ENCODE measurements at places on chromosomes 7 and 10.

DNA sequence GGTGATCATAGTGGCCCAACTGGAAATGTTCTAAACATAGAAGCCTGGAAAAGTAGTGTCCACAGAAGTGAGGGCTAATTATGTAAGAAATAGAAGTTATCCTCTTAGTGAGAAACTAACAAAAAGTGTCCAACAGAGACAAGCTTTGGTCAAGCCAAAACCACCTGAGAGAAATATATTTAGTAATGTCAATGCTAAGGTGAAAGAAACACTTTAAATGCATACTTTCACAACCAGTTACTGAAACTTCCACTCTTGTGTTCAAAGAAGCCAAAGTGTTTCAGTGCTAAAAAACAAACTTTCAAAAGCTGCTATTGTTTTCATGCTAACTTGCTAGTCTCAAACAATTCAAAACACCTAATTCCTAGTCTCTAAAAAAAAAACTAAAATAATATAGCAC is 18.1 kb downstream of the RAB11FIP2 start:
- DNase-seq: no peak

DNA sequence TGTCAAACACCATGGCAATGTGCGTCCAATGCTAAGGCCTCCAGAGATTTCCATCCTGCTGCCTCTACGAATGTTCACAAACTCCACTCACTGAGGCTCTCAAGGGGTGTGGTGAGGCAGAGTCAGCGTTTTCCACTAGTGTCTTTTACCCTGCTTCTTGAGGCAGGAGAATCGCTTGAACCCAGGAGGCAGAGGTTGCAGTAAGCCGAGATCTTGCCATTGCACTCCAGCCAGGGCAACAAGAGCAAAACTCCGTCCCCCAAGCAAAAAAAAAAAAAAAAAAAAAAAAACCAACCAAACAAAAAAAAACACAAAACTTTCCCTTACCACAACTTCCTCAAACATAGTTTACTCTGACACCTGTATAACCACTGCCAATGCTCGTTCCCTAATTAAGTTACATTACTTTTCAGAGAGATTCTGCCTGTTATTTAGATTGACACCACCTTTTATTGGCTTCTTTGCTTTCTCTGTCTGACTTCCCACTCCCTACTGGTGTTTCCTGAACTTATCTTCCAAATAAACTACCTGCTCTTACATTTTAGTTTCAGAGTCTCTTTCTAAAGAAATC is 102.1 kb upstream of the ZNF746 start:
- peak; percentile 74 for DNase-seq

DNA sequence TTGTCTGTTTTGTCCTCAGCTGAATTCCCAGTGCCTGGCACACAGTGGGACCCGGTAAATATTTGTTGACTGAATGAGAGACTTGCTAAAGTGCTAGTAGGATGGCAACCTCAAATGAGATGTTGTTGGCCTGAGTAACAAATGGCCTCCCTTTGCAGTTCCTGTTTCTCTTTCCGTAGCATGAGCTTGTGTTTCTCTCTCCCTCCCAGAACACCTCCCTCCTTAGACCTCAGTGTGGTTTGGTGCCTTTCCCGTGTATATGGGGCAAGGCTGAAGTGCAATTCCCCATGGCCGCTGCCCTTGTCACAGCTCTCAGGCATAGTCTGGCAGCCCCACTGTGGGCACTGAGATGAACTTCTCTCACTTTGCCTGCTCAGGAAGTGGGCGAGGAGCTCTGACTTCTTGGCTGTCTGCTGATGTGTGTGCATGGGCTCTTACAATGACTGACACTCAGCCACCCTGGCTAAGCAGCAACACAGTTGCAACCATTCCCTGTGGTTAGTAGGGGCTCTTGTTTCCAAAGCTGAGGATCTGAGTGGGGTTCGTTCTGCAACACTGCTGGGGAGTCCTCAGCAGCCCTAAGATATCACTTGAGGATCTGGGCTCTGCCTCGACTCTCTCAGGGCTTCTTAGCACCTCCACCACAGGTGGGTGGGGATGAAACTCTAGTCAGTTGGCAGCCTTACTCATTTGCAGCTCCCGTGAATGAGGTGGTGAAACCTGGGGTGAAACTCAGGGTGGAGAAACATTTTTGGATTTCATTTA is 136.1 kb downstream of the ICA1 start:
- DNase-seq: peak; percentile 65

GRCh38 chr10:98402478-98402877 is 12.5 kb downstream of the PYROXD2 start:
- no peak for DNase-seq

DNA sequence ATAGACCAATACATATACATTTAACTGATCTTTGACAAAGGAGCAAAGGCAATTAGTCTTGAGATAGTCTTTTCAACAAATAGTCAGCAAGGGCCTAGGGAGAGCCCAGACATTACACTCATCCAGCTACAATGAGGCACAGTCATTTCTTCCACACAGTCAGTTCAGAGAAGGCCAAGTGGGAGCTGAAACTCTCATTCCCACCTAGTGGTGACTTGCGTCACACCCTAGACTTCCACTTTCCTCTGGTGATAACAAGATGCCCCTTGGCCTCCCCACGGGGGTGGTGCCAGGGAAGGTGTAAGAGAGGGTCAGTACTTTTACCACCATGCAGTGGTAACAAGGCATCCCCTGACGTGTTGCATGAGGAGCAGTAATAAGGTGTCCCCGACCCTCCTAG is 8.0 kb downstream of the FRMPD2 start:
- DNase-seq: no peak

GRCh38 chr7:27994639-27995038 is 186.0 kb downstream of the JAZF1 start:
- DNase-seq: no peak

GRCh38 chr7:135855846-135856245 is 107.2 kb upstream of the FAM180A start:
- no peak for DNase-seq

GRCh38 chr7:70893971-70894715 is 237.8 kb upstream of the GALNT17 start:
- no peak for DNase-seq

- no peak for DNase-seq
Observed at GRCh38 chr7:3217166-3217565, 83.9 kb upstream of the SDK1 start.

GRCh38 chr10:89090756-89091445 is 100.3 kb downstream of the FAS start:
- DNase-seq: no peak

GRCh38 chr10:51260376-51260775 is 186.1 kb downstream of the PRKG1 start:
- no peak for DNase-seq

GRCh38 chr10:12050528-12050927 is 7.9 kb upstream of the UPF2 start:
- DNase-seq: no peak

DNA sequence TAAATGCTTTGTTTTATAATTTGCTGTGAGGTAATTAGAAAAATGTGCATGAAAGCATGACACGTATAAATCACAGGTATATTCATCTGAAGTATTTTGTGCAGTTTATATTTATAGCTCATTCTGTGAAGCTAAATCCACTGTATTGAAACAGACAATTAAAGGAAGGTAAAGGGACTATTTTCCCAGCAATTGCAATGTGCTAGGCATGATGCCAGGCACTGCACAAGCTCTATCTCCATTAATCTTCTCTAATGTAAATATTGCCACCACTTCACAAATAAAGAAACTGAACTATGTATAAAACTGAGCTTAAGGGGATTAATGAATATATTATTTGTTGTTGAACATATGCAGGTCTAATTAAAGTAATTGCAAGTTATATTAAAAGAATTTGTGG is 1012.5 kb downstream of the NRG3 start:
- no peak for DNase-seq

GRCh38 chr7:116224492-116225098 is 14.3 kb downstream of the TES start:
- no peak for DNase-seq

GRCh38 chr7:76191783-76192240 is 9.9 kb upstream of the SRRM3 start:
- DNase-seq: no peak

DNA sequence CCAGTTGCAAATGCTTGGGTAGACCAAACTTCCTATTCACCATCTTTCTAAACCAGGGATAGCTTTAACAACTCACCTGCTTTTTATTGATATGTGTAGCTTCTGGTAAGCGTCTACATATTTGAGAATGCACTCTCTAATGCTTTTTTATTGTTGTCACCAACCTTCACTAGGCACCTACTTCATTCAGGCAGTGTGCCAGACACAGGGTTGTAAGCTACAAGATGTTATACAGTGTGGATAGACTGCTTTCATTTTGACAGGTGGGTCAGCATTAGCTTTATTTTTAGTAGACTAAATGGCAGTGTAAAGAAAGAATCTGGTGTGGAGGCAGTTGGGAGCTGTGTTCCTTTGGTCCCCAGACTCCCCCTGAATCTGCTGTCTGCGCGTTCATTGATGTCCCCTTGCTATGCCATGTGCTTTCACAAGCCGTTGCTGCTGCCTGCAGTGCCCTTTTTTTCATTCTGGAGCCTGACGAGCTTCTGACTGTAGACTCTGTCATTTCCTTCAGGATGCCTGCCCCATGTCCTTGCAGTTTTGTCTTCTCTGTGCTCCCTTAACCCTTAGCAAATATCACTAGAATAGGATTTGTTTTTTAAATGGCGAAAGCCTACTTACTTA is 32.1 kb downstream of the NRF1 start:
- no peak for DNase-seq

DNA sequence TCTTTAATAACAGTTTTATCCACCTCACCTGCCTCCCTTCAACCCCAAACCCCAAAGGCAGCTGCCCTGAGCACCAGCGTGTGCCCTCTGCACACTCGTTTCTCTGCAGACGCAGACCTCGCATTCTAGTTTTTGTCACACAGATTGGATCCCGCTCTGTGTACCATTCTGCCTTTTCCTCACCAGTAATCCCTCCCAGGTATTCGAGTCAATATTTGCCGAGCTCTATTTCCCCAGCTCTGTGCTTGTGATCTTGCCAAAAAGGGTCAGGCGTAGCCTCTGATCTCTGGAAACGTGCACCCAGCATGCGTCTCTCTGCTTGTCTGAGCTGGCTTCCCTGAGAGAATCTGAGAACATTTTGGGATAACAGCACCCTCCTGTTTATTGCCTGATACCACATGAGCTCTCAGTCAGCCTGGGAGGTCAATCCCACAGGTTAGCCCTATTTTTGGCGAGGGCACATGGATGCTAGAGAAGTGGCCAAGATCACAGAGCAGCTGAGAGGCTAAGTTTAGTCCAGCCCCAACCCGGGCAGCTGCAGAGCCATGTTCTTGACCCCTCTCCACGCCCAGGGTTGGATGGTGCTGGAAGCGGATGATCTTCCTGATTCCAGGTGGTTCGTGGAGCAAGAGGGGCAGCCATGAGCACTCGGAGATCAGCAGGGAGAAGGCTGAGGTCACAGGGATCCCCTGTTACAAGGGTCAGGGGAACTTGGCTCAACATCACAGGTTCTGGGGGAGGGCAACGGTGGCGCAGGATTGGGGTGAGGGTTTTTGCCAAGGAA is 29.1 kb downstream of the FOXL3 start:
- DNase-seq: no peak

- no peak for DNase-seq
Observed at GRCh38 chr7:83643739-83644138, 5.2 kb downstream of the SEMA3E start.
